Left forelimb (tissue), 1 donor: ENCODE measurements at places on chromosomes 13 and 19.

DNA sequence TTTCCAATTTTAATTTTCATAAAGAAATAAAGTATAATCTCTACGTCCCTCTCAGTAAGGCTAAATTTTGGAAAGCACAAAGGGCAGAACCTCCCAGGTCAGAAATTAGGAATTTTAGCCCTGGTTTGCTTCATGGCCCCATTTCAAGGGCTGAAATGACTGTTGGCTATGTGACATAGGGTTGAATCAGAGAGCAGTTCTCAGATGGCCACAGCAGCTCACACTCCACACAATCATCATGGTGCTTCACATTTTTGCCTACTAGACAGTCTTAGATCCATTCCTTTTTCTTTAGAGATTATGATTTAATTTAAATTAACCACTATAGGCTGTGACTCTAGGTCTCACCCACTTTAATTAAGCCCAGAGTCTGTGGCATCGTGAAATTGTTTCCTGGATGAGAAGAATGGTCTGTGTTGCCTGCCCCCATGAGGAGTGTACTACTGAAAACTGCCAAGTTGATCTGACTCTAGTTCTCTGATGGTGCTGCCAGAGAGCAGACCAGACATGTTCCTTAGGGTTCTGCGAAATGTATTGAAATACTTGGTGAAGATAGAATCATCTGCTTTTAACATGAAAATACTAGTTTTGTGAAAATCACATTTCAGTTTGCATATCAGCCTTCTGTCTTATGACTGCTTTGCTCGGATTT, 57.4 kb downstream of the ESD start:
- no peak for DNase-seq

DNA sequence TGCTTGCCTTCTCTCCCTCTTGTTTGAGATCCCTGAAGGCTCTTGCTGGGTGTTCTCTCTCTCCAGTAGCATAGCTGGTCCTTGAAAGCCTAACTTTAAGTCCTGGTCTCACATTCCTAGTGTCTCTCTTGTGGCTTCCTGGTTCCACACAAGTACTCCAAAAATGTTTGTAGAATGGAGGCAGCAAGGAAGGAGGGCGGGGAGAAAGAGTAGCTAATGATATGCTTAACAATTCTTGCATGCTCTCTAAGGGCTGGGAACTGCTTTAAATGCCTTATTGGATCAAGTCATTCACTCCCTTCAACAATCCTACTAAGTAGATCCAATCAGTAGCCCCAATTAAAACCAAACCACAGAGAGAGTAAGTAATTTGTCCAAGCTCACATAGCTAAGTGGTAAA, 357.3 kb downstream of the KLF5 start:
- no peak for DNase-seq

- no peak for DNase-seq
These were observed 56.0 kb upstream of the DOCK9 start for GRCh38 chr13:99033814-99034213.

DNA sequence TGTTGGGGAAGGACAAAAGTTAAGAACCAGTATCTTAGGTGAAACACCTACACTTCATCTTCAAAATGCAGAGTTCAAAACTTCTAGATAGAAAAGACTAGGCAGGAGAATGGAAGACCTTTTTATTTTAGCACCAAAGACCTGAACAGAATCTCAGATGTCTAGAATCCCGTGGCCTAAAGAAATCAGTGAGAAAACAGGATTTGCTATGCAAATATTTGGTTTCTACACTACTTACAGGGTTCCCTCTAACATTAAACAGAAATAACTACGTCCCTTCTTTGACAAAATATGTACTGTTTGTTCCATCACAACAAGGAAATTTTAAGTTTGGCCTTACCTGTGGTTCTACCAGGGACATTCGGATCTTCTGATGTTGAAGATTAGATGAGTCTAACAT, 21.5 kb downstream of the DIS3 start:
- no peak for DNase-seq

GRCh38 chr13:87944038-87944437, 272.9 kb downstream of the SLITRK5 start:
- no peak for DNase-seq

DNA sequence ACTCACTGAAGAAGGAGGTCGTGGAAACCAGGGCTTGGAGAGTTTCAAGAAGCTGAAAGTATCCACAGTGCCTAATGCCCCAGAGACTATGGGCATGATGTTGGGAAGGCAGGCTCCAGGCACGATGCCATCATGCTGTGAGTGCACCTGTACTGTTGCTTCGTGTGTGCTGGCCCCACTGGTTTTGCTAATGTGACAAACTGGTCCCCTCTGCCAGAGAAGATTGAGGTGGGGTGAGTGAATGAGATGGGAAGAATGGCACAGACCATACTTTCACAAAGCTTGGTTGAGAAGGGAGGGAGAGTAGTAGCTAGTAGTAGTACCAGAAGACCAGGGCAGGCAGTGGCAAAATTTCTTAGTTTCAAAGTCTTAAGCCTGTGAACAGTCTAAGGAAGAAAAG, 19.0 kb upstream of the POP4 start:
- DNase-seq = peak; percentile 22

GRCh38 chr13:98540476-98540875, 36.4 kb downstream of the STK24 start:
- no peak for DNase-seq

DNA sequence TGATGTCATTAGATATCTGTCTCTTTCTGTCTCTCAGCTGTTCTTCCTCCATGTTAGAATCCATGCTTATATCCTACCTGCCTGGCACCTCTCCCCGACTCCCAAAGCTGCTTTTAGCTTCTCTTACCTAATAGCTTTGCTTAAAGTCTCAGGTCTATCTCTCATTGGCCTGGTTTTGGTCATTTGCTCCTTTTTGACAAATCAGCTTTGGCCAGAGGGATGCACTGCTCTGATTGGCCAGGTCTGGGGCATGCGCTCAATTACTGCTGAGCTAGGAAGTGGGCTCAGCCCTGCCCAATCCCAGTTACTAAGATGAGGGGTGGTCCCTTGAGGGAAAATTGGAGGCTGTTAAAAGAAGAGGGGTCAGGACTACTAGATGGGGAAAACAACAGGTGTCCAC, 11.5 kb upstream of the CLASRP start:
- DNase-seq = no peak

- no peak for DNase-seq
These were observed 26.1 kb downstream of the TJP3 start for GRCh38 chr19:3734310-3734600.

DNA sequence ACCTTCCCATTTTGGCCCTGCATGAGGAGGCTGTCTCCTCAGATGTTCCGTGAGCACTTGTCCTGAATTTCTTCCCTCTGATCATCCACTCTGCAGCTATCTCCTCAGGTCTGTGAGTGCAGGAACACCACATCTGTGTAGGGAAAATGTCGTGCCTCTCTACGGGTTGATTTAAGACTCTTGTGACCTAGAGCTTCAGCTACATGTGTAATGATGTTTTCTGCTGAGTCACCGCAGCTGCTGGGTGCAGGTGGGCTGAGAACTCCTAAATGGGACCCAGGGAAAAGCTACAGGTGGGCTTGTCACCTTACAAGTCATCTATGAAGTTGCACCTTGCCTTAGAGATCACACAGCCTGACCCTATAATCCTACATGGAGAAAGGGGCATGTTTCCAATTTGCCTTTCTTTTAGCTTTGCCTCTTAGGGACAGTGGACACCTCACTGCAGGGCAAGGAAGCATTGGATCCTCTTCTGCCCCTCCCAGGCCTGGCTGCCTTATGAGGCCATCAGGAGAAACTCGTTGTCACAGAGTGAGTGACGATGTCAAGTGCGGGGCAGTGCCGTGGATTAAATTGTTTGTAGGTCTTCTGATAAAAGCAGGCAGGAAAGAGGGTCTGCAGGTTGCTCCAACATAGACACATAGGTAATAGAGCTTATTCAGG, 122.3 kb downstream of the DNAJC15 start:
- DNase-seq = no peak

- DNase-seq = no peak
These were observed 57.6 kb upstream of the MEDAG start for GRCh38 chr13:30848332-30849027.

- no peak for DNase-seq
These were observed 27.3 kb downstream of the PTPRS start for GRCh38 chr19:5313307-5313706.
